CD4-positive, CD25-positive, alpha-beta regulatory T cell (primary cell): ENCODE measurements at places on chromosomes 1 and 21.

DNA sequence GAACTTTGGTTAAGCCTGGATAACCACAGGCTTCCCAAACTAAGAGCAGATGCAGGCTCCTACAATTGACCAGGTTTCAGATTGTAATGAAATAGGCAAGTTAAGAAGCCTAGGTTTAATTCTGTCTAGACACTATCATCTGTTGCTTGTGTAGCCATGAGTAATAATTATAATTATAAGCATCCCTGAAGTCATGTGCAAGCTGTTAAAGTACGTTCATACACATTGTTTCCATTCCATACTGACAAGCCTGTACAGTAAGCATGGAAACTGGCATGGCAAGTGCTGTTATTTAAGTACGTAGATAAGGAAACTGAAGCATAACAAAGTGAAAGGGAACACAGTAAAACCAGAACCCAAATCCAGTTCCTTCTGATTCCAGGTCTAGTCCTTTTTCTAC, 557.2 kb upstream of the BEND5 start:
- DNase-seq: no peak

DNA sequence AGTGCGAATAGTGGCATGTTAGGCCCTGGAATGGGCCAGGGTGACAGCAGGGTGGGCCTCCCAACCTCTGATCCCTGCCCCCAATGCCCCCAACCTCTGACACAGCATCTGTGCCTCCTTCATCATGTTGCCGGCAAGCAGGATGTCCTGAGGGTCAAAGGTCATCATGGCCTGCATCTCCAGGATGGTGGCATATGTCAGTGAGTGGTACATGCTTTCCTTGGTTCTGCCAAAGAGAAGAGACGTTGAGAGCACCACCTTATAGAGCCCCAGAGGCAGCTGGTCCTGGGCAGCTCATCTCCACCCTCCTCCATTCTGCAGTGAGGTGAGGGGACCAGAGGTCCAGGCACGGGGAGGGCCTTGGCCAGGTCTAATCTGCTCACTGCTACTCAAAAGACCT, 17.6 kb downstream of the TTC39A start:
- DNase-seq: no peak

DNA sequence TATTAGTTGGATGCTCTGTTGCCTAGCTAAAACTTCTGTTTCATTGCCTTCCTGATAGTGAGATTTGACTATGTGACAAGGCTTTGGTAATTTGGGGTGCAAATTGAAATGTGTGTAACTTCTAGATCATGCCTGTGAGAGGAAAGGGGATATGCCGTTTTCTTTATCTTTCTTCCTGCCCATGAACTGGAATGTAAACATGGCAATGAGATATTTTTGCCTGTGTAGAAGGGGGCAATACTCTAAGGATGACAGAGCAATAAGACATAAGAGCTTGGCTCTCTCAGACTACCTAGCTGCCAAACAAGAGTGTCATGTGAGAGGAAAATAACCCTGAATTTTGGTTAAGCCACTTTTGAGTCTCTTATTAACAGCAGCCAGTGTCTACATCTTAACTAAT, 49.7 kb downstream of the RAP1A start:
- no peak for DNase-seq

GRCh38 chr1:22039594-22040285, 12.8 kb upstream of the CDC42 start:
- DNase-seq: peak; percentile 97

DNA sequence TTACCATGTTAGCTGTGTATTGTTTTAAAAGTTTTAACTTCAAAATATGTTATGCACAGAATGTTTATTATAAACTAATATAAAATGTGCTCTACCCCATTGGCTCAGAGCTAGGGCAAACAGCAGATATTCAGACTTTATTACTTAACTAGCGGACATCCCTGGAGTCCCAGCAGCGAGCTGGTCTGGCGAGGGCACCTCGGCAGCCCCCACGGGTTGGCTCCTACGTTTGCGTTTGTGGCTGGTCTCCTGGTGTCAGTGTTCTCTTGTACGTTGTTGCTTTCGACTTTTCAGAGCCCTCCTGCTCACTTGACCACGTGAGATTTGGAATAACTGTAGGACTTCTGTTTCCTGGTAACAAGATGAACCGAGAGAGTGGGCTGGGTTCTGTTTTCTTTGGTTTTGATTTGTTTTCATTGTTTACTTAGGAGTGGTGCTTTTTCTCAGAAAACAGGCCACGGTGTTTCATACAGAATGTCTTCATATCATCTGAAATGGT, 44.5 kb downstream of the CBS start:
- no peak for DNase-seq

DNA sequence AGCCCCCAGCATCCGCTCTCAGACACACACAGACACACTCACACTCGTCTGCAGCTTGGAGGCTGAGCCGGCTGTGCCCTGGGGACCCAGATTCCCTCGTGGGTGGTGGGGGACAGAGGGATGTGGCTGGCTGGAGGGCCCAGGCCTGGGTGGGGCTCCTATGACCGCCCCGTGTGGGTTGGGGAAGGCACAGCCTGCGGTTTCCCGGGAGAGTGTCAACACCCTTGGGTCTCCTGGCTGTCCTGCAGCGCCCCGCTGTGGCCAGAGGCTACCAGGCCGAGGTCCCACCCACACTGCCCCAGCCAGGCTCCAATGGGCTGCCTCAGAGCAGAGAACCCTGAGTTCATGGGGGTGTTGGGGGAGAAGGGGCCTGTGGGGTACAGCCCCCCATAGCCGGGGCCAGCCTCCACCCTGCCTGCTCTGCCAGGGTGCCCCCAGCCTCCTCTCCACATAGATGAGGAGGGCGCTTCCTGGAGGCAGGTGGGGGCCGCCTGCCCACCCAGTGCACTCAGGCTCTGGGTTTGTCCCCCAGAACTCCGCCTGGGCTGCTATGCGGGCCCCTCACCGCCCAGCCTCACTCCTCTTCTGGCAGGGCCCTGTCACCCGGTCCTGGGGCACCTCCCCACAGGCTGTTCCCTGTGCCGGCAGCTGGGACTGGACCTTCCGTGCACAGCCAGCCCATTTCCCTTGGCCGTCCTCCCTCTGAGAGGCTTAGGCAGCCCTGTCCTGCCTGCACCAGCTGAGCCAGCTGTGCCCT, at the start of gene TTC34:
Gene TTC34, minus strand, starts transcription at position 159 of the 757 bp plus-strand sequence. CDS start 866 bp downstream, outside the sequence.
- peak; percentile 31 for DNase-seq

DNA sequence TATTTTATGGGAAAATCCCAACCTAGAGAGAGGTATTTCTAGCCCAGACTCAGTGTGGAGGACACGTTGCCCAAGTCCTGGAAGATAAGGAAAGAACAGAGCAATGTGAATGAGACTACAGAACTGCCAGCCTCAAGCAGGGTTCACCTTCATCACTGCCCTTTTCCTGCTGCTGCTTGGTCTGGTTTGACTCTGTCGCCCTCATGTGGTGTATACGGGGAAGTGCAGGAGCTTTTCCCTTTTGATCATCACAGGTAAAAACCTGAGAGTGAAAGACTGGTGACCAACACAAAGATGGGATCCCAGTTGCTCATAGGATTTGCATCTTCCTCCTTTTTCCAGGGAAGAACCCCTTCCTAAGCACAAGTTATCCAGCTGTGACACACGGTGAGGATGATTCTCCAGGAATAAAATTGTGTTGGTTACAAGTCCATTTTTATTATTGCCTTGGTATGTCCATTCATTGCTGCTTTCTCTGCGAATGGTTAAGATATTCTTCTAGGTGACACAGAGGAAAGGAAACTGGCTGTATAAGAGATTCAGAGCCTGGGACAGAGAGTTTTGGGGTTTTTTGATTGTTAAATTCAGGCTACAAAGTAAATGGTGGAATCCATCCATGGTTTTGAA, 89.5 kb upstream of the CD53 start:
- peak; percentile 35 for DNase-seq

DNA sequence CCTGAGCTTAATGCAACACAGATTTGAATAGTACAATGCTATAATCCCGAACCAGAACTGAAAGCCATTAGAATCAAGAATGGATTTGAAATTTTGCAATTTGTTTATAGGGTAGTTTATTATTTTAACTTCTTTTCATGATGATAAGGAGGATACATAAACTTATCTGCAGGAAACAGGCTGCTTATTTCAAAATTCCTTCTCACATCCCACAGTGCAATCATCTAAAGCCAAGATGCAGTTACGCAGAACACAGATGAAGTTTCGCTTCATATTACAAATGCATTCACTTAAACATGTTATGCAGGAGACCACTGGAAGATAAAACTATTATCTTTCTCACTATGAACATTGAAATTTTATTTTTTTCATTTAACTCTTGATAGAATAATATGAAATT, 1019.6 kb downstream of the PLA2G4A start:
- DNase-seq: no peak

- DNase-seq: no peak
Observed at GRCh38 chr1:11701551-11701961, 10.0 kb downstream of the DRAXIN start.

DNA sequence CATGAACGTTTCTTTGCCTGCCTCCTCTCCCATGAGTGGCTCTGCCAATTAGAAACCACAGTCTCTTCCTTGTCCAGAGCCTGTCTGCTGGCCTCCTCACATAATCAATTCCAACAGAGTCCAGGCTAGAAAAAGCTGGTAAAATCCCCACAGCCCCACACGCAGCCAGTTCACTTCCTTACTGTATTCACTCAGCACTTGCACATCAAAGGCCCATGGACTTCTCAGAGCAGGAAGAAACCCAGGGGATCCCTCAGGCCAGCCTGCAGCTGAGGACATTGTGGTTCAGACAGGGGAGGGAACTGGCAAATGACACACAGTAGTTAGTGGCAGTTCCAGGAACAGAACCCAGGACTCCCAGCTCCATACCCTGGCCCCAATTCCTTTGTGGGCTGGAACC, 171.6 kb upstream of the EDN2 start:
- no peak for DNase-seq

- no peak for DNase-seq
Observed at GRCh38 chr21:34793471-34793870, 124.7 kb downstream of the CLIC6 start.

DNA sequence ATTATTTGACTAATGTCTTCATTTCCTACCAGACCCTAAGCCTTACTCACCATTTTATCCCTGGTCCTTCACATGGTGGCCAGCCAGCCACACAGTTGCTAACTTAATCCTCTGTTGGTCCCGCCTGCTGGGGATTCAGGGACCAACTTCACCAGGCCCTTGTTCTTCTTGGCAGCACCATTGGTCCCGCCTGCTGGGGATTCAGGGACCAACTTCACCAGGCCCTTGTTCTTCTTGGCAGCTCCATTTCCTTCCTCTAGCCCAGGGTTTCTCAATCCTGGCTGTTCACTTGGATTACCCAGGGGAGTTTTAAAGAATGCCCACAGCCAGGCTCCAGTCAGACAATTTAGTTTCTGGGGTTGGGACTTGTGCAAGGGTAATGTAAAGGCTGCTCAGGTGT, 233.1 kb upstream of the CSF3R start:
- DNase-seq: no peak

- no peak for DNase-seq
Observed at GRCh38 chr21:46157987-46158451, 2.6 kb upstream of the FTCD start.

- DNase-seq: no peak
Observed at GRCh38 chr1:210201681-210202080, 30.9 kb upstream of the SERTAD4 start.

DNA sequence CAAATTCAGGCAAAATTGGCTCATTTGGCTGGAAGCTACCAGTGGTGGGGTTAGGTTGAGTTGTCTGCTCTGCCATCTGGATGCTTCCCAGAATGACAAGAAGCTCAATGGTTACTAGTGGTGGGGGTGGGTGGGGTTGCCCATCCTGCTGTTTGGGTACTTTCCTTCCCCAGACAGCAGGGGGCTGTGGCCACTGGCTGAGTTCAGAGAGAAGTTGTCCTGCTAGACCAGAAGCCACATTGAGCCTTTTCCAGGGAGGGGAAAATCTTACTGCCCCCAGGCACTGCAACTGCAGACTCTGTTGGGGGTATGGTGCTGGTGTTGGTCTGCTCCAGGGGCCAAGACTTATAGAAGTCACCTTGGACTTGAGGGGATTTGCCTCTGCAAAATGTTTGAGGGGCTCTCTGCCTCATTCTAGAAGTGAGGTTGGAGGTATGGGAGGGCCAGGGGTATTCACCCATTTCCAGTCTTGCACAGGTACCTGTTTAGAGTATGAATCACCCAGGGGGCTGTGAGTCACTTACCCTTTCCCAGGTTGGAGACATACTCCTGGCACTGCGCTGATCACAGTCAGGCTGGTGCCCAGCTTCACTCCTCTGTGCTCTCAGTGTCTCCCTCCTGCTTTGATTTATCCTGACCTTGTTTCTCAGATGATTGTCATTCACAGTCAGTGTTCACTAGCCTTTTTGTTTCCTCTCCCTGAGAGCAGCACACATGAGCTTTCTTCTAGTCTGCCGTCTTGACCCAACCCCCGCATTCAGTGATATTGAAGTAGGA, 89.1 kb upstream of the NEGR1 start:
- no peak for DNase-seq
